SJSA1 (cell line): ENCODE measurements at places on chromosomes 6 and 20. TPM values are rescaled to one million over a fixed set of nuclear protein-coding genes. Genes with fewer than 3 reads are reported as not detected.

The KIF25 gene
- not detected in 2 replicates for total RNA-seq

The PDYN gene
- total RNA-seq, result 0.05 TPM in 1 of 2 replicates, not detected in the other

The TTK gene
- total RNA-seq, result 82.3 and 112 TPM in 2 replicates

The MCCD1 gene
- not detected in 2 replicates for total RNA-seq

The TGIF2 gene
- 7.5 and 13.8 TPM in 2 replicates for total RNA-seq

The CEP85L gene
- 6.5 and 12.7 TPM in 2 replicates for total RNA-seq

The TBC1D7 gene
- 22.9 and 36.5 TPM in 2 replicates for total RNA-seq

The C6orf163 gene
- 0.39 and 0.88 TPM in 2 replicates for total RNA-seq

The SULF2 gene
- 0.09 and 2.2 TPM in 2 replicates for total RNA-seq

The ARHGAP40 gene
- 0.06 TPM in 1 of 2 replicates, not detected in the other for total RNA-seq

The RIMS4 gene
- total RNA-seq, result not detected in 2 replicates

The SLC35F1 gene
- 0.05 TPM in 1 of 2 replicates, not detected in the other for total RNA-seq

The ACTL10 gene
- not detected in 2 replicates for total RNA-seq

The CST5 gene
- not detected in 2 replicates for total RNA-seq

The AIF1 gene
- total RNA-seq, result not detected in 2 replicates

DNA sequence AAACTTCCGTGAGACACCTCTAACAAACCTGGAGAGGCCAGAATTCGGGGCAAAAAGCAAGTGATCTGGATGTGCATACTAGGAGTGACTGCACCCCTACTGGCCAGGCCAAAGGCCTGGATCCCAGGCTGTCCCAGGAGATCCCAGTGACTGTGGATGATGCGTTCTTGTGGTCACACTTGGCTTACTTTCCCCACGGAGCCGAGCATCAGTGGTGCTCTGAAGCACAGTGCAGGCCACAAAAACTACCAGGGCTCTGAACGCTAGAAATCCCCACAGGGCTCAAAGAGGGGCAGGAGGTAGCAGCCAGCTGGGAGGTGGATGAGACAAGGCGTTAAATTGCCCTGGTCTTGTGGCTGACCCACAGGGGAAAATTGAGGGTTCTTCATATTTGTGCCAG, 7.1 kb downstream of the TRIM26 start:
- H3K36me3 ChIP-seq, result peaks cover 41% of the 10 kb centered on the region
- peaks cover 18% of the 10 kb centered on the region for H3K4me1 ChIP-seq

DNA sequence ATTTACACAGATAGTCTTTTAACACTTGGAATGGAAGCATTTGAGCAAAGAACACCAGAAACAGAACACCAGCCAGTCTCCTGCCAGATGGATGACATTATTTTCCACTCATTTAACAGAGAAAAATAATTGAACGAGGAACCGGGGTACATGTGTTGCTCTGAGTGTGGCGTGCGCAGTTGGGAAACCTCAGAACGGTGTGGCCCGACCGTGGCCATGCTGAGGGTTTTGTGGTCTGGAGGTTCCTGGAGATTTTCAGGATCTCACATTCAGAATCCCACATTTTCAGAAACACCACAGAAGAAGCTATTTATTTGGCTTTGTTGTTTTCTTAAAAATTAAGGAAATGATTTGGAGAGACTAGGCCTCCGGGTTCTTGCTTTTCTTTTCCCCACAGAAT, 126.9 kb upstream of the QKI start:
- H3K4me3 ChIP-seq, result no peak overlapping the region
- no peaks in the 10 kb centered on the region for H3K36me3 ChIP-seq
- DNase-seq, result no peak
- H3K27ac ChIP-seq, result no peak overlapping the region
- no peaks in the 10 kb centered on the region; the same call in 1 of the 2 replicates for H3K27me3 ChIP-seq

DNA sequence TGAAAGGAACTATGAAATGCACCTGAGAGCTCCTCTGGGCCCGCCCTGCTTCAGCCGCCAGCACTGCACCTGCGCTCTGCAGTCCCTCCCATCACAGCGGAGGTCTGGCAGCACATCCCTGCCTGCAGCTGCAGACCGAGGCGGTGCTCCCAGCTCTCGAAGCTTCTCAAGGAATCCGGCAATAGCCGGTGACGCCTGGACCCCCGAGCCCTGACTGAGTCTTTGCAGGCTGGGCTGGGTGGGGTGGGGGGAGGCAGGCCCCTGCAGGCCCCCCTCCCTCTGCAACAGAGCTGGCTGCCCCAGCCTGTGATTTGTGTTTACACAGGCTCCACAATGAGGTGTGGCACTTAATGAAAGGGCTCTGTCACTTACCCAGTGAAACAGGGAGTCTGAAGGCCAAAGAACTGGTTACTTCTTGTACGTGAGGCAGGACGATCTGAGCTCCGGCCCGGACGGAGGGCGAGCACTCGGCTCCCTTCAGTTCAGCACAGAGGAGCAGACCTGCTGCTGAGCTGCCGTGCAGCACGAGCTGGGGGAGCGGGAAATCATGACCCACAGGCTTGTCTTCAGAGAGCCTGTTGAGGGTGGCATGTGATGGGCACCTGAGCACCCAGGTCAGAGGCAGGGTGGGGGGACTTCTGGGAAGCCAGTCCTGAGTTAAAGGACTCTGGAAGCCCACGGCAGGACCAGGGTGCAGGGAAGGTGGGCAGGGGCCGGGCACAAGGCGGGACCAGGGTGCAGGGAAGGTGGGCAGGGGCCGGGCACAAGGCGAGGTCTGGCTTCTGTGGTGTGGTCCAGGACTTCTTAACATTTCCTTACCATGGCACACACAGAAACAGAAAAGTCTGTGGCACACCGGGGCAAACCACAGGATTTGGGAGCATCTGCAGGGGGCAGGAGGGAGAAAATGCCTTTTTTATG, 192.3 kb upstream of the THBS2 start:
- no peaks in the 10 kb centered on the region for H3K36me3 ChIP-seq
- no peaks in the 10 kb centered on the region for H3K27me3 ChIP-seq
- no peaks in the 10 kb centered on the region; the same call in 1 of the 2 replicates for H3K4me1 ChIP-seq
- no peak for DNase-seq
- no peak overlapping the region for H3K4me3 ChIP-seq
- H3K27ac ChIP-seq, result no peak overlapping the region

GRCh38 chr6:127497410-127497809, 21.7 kb downstream of the MTCL3 start:
- no peaks in the 10 kb centered on the region for H3K27me3 ChIP-seq
- H3K4me1 ChIP-seq, result no peaks in the 10 kb centered on the region
- H3K36me3 ChIP-seq, result 0 out of 2 replicates have a peak, but pooled peaks cover 3% of the 10 kb centered on the region
- H3K27ac ChIP-seq, result no peak overlapping the region

GRCh38 chr6:32554116-32554965, 24.3 kb upstream of the HLA-DRB5 start:
- H3K36me3 ChIP-seq, result no peaks in the 10 kb centered on the region
- H3K4me3 ChIP-seq, result no peak overlapping the region
- H3K27me3 ChIP-seq, result peaks cover 7% of the 10 kb centered on the region
- no peaks in the 10 kb centered on the region for H3K4me1 ChIP-seq

GRCh38 chr6:33727932-33728331, 16.4 kb upstream of the UQCC2 start:
- H3K36me3 ChIP-seq, result peaks cover 15% of the 10 kb centered on the region
- DNase-seq, result no peak
- H3K27me3 ChIP-seq, result no peaks in the 10 kb centered on the region

DNA sequence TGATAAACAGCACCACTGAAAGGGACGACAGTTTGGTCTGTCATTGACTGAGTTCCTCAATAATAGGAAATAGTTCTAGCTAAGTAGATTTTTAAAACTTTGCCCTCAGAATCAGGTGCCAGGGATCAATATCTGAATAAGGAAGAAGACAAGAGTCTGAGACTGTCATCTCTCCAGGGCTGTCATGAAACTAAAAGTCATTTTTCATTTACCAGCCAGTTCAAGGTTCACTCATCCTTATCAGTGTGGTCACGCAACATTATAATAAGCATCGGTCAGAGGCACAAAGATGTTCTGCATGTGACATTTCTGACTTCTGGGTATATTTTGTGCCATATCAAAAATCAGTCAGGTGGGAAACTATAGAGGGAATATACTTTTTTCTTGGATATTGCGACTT, 52.5 kb upstream of the E2F3 start:
- no peaks in the 10 kb centered on the region for H3K36me3 ChIP-seq
- H3K27me3 ChIP-seq, result no peaks in the 10 kb centered on the region
- H3K27ac ChIP-seq, result no peak overlapping the region
- no peaks in the 10 kb centered on the region for H3K4me1 ChIP-seq
- no peak overlapping the region for H3K4me3 ChIP-seq

DNA sequence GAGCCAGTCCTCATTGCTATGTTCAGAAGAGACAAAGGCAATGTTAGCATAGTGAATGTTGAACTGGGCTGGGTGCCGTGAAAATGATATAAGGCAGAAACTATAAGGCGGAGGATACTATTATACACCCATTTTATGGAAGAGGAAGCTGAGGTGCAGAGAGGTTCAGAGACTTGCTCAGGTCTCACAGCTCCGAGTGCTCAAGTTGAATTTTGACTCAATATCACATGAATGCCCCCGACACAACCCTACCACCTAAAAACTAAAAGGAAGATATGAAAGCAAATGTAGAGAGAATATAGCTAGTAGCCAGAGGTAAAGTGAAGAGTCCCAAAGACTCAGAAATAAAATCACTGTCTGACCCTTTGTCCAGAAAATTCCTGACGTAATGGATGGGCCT, 56.7 kb downstream of the PPP1R16B start:
- H3K27me3 ChIP-seq, result peaks cover 47% of the 10 kb centered on the region
- no peaks in the 10 kb centered on the region for H3K4me1 ChIP-seq
- H3K27ac ChIP-seq, result no peak overlapping the region
- H3K4me3 ChIP-seq, result no peak overlapping the region
- no peak for DNase-seq
- no peaks in the 10 kb centered on the region for H3K36me3 ChIP-seq

GRCh38 chr6:111566873-111567517, 38.7 kb downstream of the TRAF3IP2 start:
- peak; percentile 40 for DNase-seq
- no peaks in the 10 kb centered on the region for H3K27me3 ChIP-seq
- no peak overlapping the region for H3K4me3 ChIP-seq

GRCh38 chr6:144027932-144028587, 20.0 kb upstream of the PLAGL1 start:
- peaks cover 22% of the 10 kb centered on the region for H3K27me3 ChIP-seq
- no peaks in the 10 kb centered on the region for H3K4me1 ChIP-seq
- no peak overlapping the region for H3K27ac ChIP-seq
- no peak for DNase-seq
- no peak overlapping the region for H3K4me3 ChIP-seq

- H3K36me3 ChIP-seq, result no peaks in the 10 kb centered on the region
- H3K27me3 ChIP-seq, result no peaks in the 10 kb centered on the region
- H3K27ac ChIP-seq, result no peak overlapping the region
- no peaks in the 10 kb centered on the region for H3K4me1 ChIP-seq
Observed at GRCh38 chr6:51265426-51265825, 446.8 kb downstream of the TFAP2B start.

DNA sequence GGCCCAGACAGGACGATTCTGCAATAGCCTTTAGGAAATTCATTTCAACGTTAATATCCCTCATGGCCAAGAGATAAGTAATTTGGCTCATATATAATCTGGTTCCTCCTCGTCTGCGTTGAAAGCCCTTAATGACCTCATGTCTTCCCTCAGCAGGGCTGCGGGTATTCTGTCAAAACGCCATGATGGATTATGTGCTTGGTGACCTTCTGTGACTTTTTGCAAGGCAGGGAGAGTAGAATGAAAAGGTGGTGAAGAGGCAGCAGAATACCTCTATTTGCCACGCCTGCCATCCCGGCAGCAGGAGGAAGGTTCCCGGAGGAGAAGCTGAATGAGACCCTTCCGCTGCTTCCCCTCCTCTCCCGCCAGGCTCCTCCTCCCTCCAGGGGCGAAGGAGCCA, 41.1 kb upstream of the SPACA1 start:
- no peak overlapping the region for H3K27ac ChIP-seq
- H3K4me3 ChIP-seq, result no peak overlapping the region
- H3K36me3 ChIP-seq, result no peaks in the 10 kb centered on the region
- no peak for DNase-seq
- H3K4me1 ChIP-seq, result peaks cover 4% of the 10 kb centered on the region; the same call in 1 of the 2 replicates

- no peak overlapping the region for H3K27ac ChIP-seq
- no peak for DNase-seq
- H3K4me3 ChIP-seq, result no peak overlapping the region
- no peaks in the 10 kb centered on the region for H3K36me3 ChIP-seq
- no peaks in the 10 kb centered on the region for H3K4me1 ChIP-seq
- H3K27me3 ChIP-seq, result no peaks in the 10 kb centered on the region
Observed at GRCh38 chr6:39693206-39693605, 32.0 kb downstream of the KIF6 start.

DNA sequence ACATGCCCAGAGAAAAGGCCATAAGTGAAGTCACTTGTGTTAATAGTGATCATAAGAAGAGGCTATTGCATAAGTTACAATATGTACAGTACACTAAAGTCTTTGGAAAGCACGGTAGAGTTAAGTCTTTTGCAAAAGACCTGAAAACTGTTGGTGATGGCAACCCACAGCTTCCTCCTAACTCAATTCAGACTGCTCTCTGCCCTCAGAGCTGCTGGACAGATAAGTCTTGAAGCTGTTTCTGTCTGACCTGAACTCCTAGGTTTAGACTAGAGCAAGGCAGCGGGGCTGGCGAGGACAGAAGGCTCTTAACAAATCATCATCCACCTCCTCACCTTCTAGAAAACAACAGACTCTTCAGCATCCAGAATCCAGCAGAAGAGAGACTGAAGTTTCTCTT, 125.4 kb downstream of the CD24 start:
- DNase-seq, result no peak
- no peaks in the 10 kb centered on the region for H3K36me3 ChIP-seq
- H3K27me3 ChIP-seq, result no peaks in the 10 kb centered on the region
- H3K4me3 ChIP-seq, result no peak overlapping the region
- no peak overlapping the region for H3K27ac ChIP-seq
- no peaks in the 10 kb centered on the region for H3K4me1 ChIP-seq

DNA sequence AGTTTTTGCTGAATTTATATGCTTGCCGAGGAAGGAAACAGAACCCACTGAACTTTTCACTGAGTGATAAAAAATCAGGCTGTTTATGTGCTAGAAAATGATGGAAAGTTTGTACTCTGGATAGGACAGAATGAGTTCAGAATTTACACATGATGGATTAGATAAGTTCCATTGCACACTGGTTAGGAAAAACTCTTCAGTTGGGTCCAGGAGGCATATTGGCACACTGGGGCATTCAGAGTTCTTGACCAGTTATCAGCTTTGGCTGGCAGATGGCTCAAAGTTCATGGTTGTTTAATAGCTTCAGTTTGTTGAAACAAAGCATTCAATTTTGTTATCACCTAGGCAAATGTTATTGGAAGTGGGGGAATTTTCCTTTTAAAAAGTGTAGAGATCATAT, 613.3 kb upstream of the SYNCRIP start:
- H3K4me1 ChIP-seq, result no peaks in the 10 kb centered on the region
- no peak overlapping the region for H3K4me3 ChIP-seq
- no peaks in the 10 kb centered on the region for H3K36me3 ChIP-seq
- no peaks in the 10 kb centered on the region for H3K27me3 ChIP-seq
- no peak for DNase-seq

DNA sequence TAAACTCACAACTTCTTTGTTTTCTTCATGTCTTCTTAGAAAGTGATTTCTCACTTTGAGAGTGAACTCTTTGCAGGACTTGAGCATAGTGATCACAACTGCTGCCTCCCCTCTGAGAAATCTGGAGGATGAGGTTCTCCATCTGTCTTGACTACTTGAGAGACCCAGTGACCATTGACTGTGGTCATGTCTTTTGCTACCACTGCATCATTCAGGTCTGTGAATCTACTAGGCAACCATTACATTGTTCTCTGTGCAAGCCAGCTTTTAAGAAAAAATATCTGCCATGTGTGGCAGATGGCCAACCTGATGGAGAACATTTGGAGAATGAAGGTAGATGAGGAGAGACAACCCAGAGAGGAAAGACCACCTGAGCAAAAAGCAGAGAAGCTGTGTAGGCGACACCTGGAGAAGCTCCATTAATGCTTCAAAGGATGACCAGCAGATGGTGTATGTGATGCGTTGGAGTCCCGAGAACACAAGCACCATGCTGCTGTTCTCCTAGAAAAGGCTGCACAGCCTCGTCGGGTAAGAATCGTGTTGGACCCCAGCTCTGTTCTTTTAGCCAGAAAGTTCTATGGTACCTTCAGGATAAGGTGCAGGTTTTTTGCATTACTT, 25.1 kb upstream of the TRIM26 start:
- H3K4me3 ChIP-seq, result no peak overlapping the region
- H3K27me3 ChIP-seq, result peaks cover 46% of the 10 kb centered on the region
- H3K27ac ChIP-seq, result no peak overlapping the region
